ENCODE measurements at places on chromosomes 12 and 14.

DNA sequence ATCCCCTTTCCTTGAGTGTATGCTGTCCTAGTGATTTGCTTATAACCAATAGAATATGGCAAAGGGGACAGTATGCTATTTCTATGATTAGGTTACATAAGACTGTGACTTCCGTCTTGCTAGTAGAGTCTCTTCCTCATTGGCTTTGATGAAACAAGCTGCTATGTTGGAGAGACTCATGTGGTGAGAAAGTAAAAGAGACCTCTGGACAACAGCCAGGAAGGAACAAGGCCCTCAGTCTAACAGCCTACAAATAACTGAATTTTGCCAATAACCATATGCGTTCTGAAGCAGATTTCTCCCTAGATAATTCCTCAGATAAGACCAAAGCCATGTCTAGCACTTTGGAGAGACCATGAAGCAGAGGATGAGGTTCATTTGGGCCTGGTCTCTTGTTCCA, 134.5 kb upstream of the NAV3 start:
- no peak for DNase-seq

GRCh38 chr12:117907108-117907689, 61.6 kb downstream of the KSR2 start:
- DNase-seq, result no peak

DNA sequence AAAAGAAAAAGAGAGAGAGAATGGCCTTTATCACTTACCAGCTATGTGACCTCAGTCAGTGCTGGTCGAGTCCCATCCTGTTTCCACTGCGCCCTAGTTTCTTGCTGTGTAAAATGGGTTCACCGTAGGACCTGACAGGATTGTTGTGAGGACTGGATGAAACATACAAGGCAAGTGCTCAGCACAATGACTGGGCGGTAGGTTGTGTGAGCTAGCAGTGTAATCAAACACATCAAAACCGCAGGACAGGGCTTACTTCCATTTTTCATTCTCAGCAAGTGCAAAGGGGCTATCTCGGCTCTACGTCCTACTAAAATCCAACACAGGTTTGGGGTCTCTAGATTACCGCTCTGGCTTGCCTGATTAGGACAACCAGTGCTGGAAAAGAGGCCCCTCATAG, 36.4 kb upstream of the ATXN2 start:
- DNase-seq, result no peak

DNA sequence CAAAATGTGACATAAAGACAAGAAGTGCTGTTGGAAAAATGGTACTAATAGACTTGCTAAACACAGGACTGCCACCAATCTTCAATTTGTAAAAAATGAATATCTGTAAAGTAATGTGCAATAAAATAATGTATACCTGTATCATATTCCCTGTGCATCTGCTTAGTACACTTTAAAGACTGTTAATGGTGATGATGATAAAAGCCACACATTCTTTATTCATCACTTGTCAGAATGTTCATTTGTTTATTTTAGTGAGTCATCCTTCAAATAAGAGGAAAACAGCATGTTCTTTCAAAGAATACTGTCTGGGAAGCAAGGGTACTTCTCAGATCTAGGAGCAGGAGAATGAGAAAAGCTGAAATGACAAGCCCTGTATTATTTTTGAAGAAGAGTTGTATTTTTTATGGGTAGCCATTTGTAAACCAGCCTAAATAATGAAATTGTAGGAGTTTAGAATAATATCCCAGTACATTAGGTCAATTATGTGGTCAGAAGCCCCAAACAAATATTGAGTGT, 78.3 kb upstream of the PSMA6 start:
- DNase-seq, result no peak

GRCh38 chr14:96554315-96554910, 52.2 kb downstream of the PAPOLA start:
- no peak for DNase-seq

DNA sequence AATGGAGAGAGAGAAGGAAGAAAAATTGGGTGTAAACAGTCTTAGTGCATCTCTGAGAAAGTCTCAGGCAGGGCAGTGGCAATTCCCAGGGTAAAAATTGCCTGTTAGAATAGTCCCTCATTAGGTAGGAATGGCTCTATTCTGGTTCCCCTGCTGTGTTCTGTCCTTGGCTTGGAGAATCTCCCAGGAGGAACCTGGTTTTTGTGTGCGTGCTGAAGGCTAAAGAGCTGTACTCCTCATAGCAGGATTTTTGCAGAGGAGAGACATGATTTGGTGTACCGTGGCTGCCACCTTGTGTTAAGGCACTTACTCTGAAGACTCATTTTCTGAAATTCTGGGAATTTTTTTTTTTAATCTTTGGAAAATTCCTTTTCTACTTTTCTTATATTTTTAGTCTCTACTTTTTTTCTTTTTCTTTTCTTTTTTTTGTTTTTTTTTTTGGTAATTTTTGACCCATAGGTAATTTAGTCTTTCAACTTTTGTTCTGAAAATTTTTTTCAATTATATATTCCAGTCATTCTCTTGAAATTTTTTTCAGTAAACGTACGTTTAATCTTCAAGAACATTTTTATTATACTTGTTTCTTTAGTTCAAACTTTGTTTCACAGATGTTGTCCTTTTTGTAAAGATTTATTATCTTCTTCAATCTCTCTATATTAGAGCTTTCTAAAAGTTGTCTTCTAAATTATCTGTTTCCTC, 63.8 kb downstream of the FBXO33 start:
- DNase-seq, result peak; percentile 59

GRCh38 chr12:1845427-1845826, 25.1 kb downstream of the LRTM2 start:
- DNase-seq, result no peak

DNA sequence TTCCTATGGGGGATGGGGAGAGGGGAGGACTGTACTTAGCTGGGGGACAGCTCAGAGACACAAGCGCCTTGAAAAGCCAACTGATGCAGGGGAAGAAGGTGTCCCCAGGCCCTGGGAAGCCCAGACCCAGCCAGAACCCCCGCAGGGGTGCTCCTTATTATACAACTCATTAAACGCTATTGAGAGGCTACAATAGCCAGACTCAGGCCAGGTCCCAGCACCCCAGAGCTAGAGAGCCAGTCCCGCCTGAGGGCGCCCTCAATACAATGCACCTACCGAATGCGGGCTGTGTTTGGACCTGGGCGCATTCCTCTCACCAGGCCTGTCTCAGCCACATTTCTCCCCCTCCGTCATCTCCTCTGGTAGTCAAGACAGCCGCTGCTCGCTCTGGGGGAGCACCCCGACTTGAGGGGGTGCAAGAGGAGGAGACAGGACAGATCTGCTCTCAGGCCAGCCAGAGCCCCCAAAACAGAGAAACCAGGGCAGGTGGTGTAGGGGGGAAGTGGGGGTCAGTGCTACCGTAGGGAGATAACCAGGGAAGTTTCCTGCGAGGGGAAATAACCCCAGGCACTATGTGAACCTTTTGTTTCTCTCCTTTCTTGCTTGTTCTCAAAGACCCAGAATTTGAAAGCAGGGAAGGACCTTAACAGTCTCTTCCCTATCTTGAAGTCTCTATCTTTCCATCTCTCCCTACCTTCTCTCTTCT, 6.1 kb upstream of the ASIC1 start:
- DNase-seq, result no peak

- DNase-seq, result no peak
Measured at GRCh38 chr12:29750131-29750927, 33.4 kb downstream of the TMTC1 start.

- no peak for DNase-seq
Measured at GRCh38 chr12:121708313-121709063, 4.1 kb upstream of the TMEM120B start.

DNA sequence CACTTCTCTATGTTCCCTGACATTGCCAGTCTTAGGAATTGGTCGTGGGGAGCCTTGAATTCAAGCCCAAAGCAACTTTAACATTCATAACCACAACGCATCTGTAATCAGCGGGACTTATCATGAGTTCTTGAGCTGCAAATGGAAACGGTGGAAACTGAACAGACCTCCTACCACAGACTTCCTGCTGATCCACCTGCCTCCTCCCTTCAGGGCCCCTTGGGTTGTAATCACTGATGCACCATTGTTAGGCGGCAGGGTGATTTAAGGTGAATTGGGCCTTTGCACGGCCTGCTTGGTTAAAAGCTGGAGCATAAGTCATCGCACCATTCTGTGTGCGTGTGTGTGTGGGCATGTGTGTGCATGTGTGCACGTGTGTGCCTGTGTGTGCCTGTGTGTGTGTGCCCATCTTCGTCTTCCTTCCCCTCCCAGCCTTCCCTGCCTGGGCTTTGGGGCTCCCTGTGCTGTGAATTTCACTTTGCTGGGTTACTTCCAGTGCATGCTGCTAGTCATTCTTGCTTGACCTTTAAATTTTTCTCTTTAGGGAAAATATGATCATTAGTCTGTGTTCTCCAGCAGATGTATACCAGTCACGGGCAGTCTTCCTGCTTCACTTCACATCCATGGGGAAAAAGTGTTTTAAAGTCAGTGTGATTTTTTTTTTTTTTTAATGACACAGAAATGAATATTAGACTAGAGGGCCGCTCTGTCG, 29.1 kb downstream of the CHST11 start:
- DNase-seq, result no peak

- no peak for DNase-seq
Measured at GRCh38 chr12:93056971-93057535, 128.0 kb upstream of the EEA1 start.

- DNase-seq, result no peak
Measured at GRCh38 chr14:77316872-77317301, 3.8 kb downstream of the POMT2 start.

DNA sequence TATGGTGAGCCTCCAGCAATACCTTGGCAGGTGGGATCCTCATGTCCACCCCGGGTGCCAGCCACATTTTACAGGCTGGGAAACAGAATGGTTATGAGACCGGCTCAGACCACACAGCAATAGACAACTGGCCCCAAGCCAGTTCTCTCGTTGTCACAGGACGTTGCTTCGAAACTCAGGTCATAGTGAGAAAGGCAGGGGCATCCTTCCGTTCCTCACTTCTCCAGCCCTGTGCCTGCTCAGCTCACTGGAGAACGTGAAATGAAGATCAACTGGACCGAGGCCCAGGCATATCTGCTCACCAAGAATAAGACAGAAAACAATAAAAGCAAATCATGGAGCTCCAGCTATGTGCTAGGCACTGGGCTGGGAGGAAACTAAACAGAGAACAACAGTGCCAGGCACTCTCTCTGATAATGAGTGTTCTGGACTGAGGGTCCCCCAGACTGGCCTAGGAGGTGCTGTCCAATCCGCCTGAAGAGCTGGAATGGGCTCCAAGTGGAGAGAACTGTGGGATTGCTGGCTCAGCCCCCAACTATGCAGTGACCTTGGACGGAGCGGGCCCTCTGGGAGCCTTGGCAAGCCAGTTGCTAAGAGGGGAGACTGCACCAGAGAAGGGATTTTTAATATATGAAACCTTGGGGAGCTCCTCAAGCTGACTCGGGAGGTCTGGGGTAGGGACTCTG, 18.8 kb upstream of the FAIM2 start:
- no peak for DNase-seq

DNA sequence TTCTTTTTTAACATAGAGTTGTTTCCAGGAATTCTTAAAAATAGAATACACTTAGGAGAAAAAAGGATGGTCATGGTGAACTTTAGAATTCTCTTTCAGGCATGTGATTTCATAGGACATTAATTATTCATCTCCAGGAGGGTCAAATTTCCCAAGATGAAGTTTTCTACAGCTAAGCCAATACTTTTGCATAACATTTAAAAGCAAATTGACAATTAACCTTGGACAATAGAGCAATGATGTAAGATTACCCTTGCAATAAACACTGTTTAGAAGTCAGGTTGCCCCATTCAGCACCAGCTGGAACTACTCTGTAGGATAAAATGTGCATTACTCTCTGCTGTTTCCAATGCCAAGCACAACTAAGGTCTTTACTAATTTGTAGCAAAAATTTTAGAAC, 49.5 kb downstream of the SIX1 start:
- DNase-seq, result no peak

- DNase-seq, result no peak
Measured at GRCh38 chr12:100798286-100799160, 3.9 kb downstream of the ANO4 start.

- no peak for DNase-seq
Measured at GRCh38 chr12:44827832-44828438, 48.2 kb downstream of the NELL2 start.

DNA sequence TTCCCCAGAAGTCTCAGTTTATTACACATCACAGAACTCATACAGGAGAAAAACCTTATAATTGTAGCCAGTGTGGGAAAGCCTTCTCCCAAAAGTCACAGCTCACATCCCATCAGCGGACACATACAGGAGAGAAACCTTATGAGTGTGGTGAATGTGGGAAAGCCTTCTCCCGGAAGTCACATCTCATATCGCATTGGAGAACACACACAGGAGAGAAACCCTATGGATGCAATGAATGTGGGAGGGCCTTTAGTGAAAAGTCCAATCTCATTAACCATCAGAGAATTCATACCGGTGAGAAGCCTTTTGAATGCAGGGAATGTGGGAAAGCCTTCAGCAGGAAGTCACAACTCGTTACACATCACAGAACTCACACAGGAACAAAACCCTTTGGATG, 20.1 kb downstream of the ZNF84 start:
- DNase-seq, result no peak

DNA sequence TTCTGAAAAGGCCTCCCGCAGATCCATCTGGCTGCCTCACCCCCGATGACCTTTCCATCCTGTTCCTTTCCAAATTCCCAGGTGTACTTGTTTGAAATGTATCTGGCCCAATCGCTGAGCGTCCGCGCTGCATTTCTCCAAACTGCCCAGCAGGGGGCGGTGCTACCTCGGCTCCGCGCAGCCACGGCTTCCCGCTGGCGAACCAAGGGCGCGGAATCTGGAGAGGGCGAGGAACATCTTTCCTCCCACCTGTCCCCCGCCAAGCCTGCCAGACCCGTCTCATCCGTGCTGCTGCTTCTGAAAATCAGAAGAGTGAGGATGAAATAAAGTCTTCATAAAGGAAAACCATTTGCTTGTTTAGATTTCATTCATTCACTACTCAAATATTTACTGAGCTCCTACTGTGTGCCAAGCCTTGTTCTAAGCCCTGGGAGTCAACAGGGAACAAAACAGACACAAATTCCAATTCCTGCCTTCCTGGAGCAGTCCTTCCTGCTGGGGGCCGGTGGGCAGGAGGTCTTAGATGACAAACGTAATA, 16.8 kb upstream of the MYL2 start:
- DNase-seq, result peak; percentile 2

DNA sequence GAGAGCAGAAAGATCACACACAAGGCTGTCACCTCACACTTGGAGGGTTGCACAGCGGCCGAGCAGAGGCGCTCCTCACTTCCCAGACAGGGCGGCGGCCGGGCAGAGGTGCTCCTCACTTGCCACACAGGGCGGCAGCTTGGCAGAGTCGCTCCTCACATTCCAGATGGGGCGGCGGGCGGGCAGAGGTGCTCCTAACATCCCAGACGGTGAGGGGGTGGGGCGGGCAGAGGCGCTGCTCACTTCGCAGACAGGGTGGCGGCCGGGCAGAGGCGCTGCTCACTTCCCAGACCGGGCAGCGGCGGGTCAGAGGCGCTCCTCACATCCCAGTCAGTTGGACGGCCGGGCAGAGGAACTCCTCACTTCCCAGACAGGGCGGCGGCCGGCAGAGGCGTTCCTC, 9.1 kb downstream of the TMBIM4 start:
- no peak for DNase-seq
